Stimulated activated CD8-positive, alpha-beta memory T cell treated with anti-CD3 and anti-CD28 coated beads, Interleukin-2, amount 100 ng/mL, for 1 hour (primary cell): ENCODE measurements at places on chromosomes 2 and 18.

DNA sequence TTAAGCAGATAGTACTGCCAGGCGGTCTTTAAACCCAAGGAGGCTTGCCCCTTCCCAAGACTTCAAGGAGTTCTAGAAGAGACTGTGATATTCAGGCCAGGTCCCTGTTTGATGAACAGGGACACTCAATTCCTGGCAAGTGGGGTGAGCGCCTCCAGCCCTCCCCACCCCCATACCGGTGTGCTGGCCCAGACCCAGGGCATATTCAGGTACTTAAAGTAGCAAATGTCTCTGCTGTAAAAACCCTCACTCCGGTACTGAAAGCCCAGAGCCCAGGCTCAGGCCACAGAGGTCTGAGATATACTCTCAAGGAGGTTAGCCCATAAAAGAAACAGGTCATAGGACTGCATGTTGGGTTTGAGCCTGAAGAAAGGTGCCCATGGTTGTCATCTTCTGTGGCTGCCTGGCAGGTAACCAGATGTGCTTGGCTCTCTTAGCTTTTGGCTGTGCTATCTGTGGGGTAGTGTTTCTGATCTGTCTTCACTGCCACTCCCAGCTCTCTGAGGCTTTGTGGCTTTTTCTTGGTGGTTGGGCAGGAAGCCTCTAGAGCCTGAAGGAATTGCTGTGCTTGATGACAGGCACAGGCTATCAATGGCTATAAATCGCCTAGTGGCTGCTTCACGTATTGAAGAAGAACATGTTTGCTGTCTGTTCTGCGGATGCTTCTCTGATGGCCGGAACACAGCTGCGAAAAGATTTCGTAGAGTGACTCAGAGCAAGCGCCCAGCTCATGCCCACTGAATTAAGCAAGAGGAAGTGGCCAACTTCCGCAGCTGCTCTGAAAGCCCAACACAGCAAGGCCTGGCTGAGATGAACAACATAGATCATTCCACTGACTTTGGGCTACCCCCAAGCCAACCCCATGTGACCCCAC lies 63.3 kb upstream of the ALPP start:
- peak; percentile 57 for DNase-seq

DNA sequence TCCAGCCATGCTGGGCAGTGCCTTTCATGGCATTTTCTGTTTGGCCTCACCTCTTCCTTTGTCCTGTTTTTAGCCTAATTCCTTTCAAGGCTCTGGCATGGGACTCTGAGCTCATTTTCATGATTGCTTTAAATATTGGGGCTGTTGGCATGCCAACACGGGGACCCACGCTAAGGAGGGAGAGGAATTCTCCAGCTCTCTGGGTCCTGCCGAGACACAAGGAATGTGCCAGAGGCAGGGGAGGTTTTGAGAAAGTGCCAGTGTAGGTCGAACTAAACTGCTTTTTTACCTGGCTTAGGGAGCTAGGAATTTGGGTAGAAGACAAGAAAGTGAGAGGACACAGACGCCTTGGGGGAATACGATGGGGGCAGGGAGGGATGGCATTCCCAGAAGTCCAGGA lies 42.3 kb downstream of the RPL37A start:
- no peak for DNase-seq

GRCh38 chr2:108388045-108388444 lies 10.3 kb downstream of the SULT1C4 start:
- no peak for DNase-seq

DNA sequence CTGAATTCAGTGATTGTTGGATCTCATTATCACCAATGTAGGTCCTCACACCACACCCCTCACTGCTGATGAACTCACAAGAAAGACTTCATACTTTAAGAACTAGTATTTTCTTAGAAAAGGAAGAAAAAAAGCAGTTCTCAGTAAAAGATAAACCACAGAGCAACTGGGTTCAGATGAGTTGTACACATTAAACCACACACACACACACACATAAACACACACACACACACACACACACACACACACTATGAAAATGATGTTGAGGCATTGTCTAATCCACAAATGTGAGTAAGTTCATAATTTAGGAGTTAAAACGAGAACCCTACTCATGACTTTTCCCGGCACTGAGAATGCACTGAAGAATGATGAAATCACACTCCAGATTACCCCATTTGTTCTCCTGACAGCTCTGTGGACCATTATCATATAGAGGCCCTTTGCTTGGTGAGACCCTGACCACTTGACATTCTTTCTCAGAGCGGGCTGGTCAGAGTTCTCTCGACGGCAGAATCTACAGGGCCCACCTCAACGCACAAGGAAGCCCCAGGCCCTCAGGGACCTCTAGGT lies 106.2 kb downstream of the BCL2 start:
- no peak for DNase-seq

- DNase-seq = no peak
These were observed 35.5 kb upstream of the TTR start for GRCh38 chr18:31555971-31556747.

DNA sequence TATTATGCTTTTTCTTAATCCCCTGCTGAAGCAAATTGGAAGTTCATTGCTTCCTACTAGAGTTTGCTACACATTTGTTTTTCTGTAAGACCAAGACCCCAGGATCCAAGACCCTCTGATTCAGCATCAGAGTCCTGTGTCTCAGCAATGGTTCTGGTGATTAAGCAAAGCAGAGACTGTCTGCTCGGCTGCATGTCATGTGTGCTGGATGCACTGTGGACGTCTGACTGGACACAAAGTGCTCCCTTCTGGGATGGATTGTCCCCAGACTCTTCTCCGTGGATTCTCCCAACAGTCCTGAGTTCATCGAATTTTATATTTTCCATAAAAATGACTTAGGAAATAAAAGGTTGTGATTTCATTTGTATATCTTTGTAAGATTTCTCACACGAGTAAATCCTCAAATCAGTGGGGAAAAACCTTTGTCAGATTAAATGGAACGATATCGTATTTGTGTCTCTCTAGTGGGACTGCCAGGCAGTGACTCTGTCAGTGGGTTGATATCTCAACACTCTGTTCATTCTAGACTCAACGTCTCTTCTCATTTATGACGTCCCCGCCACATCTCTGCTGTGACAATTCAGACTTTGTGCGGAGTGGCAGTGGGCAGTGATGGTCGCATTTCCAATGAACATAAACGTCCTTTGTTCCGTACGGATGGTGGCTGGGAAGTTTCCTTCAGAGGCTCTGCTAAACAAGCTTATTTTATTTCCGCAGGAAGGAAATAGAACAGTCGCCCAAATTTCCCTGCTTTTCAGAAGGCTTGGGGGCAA lies 58.6 kb downstream of the NCAPH start:
- no peak for DNase-seq

DNA sequence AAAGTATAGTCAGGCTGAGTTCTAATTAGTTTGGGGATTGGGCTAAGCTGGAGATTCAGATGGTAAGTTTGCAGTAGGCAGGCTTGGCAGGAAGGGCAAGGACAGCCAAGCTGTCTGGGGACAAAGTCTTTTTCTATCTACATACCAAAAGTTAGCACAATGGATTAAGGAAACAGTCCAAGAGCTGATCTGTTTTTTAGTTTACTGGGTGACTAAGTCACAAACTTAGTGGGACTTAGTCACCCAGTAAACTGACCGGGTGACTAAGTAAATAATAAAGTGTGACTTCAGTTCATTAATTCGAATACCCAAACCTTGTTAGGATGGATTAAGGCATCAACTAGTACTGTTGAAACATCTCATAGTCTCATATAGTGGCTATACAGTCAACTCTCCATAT lies 1386.0 kb upstream of the CELF4 start:
- DNase-seq = no peak

DNA sequence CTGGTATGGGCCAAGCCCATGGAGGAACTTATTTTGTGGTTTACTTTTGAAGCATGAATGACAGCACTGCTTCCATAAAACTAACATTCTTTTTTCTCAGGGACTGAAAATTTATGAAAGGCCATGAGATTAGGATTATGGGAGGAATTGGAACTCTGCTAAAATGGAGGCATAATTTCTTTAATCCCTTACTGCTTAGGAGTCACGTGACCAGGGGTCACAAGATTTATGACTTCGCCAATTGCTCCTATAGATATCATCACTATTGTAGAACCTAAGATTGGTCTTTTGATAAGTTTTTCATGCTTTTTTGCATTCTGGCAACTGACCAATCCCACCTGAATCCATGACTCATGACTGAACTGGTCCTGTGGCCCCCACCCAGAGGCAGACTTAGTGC lies 495.7 kb upstream of the VRK2 start:
- DNase-seq = no peak
